ENCODE measurements at places on chromosomes 5 and 9.
A peak's percentile ranks its signal among the peaks of the same experiment; 100 is the strongest.

GRCh38 chr9:97440160-97440559 is 28.3 kb downstream of the TDRD7 start:
- no peak for DNase-seq

- DNase-seq: no peak
Measured at GRCh38 chr9:87054999-87055686, 107.8 kb upstream of the GAS1 start.

DNA sequence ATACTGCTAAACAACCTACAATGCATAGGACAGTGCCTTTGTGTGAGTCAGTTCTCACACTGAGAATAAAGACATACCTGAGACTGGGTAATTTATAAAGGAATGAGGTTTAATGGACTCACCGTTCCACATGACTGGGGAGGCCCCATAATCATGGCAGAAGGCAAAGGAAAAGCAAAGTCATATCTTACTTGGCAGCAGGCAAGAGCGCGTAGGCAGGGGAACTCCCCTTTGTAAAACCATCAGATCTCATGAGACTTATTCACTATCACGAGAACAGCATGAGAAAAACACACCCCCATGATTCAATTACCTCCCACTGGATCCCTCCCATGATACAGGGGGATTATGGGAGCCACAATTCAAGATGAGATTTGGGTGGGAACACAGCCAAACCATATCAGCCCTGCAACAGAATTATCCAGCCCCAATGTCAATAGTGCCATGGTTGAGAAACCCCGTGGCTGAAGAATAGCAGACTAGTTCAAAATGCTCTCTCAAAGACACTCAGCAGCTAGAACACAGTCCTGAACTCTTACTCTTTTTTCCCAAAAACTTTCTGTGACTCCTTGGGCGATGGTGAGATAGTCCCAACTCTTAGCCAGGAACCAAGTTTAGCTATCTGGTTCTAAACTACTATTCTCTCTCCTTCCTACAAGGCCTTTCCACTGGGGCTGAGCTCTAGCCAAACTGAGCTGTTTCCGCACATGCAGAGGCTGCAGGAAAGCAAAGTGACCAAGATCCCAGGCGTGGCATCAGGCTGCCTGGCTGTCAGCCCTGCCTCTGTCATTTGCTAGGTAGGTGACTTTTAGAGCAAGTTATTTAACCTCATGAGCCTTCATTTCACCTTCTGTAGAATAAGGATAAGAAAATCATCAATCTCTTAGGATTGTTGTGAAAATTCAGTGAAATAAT is 21.7 kb downstream of the FAT2 start:
- DNase-seq: no peak

- no peak for DNase-seq
Measured at GRCh38 chr5:91158011-91158410, 225.1 kb downstream of the ARRDC3 start.

GRCh38 chr5:135729321-135729786 is 105.1 kb upstream of the SLC25A48 start:
- DNase-seq: peak; percentile 39

GRCh38 chr5:150286820-150287219 is 2.8 kb downstream of the CAMK2A start:
- peak; percentile 72 for DNase-seq

- peak; percentile 93 for DNase-seq
Measured at GRCh38 chr5:134465816-134466240, 54.1 kb upstream of the CDKN2AIPNL start.

DNA sequence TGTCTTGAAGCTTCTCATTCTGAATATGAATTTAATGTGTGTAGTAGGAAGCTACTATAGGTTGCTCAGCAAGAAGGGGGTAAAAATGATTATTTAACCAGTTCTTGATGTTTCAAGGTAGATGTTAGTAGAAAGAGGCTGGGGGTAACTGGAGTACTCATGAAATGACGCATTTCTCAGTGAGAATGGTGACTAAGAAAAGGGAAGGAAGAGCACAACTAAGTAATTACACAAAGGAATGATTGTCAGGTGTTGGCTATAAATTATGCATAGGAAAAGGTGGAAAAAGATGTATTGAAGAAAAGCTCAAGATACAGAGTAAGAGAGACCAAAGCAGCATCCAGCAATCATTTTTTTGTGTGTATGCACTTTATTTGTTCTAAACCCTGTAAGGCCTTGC is 1.4 kb upstream of the PSIP1 start:
- no peak for DNase-seq

GRCh38 chr5:146003852-146004251 is 67.5 kb downstream of the SH3RF2 start:
- no peak for DNase-seq

- DNase-seq: no peak
Measured at GRCh38 chr5:129358069-129358468, 102.0 kb upstream of the ADAMTS19 start.

DNA sequence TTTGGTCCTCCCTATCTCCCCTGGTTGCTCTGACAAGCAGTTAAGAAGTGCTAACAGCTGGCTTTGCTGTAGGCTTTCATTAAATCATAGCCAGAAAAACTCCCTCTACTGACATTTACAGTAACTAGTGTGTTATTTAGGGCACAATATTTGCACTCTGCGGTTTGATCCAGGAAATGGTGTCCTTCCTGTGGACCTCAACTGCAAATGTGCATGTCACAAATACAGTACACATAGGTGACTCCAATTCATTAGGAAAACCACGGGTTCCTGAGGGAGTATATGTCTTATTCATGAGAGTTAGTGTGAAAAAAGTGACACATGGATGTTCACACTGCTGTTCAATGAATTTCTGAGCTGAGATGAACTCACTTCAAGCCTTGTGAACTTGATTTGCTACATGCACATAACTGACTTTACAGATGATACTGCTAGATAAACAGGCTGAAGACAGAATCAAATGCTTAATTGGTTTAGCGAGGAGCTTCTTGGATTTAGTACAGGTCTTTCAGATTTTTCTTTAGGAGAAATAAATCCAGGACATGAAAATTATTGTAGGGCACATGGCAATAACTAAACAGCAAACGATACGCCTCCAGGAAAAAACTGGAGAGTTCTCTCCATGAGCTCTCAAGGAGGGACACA is 281.5 kb downstream of the EFNA5 start:
- peak; percentile 91 for DNase-seq

GRCh38 chr5:54829676-54830535 is 155.5 kb downstream of the ESM1 start:
- no peak for DNase-seq

DNA sequence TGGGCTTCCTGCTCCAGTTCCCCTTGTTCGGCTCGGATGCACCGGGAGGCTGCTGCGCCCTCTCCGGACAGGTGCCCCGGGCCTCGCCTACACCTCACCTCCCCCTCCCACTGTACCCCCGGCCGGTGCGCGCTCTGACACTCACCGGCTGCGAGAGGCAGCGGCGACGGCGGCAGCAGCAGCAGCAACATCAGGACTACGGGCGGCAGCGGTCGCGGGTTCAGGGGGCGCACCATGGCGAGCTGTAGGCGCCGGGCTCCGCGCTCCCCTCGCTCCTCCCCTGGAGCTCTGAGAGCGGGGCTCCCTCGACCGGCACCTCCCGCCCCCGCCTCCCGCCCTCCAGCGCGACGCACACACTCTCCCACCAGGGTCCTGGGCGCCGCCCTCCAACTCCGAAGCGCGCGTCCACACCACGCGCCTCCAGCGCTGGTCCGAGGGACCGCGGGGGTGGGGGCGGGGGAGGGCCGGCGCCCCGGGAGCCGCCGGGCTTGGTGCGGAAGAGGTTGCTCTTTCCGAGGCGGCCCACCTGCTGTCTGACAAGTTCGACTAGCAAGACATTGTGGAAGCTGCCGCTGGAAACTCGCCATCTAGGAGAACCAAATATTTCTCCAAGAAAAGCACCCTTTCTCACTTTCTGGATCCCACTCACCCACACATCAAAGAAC is at the start of gene GFRA3:
Gene GFRA3 (minus strand): TSS at position 433 of the 665 bp plus-strand sequence. CDS start 197 bp downstream, at position 236.
- no peak for DNase-seq

DNA sequence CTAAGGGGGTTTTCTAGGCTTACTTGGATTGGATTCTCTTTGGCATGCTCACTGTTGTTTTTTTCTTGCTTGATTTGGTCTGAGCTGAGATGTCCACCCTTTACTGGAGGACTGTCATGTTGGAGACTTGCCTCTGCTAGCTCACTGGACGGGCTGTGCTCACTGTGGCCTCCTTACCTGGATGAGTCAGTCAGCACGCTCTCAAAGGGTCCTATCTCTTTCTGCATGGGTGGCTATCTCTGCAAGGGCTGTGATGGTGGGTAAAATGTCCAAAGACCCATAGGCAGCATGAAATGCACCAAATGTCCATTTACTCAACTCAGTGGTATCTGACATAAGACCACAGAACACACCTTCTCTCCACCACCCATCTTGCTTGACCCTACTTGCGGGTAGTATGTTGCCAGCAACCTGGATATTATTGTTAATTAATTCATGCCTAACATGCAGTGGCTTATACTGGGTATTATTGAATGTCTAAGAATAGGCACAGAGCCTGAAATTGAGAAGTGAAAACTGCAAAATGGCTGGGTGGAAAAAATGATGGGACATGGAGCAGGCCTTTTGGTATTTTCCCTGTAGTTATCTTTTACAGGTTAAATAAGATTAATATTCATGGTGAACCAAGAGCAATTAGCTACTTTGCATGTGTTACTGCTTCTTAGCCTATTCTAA is 68.9 kb upstream of the TLE1 start:
- no peak for DNase-seq

DNA sequence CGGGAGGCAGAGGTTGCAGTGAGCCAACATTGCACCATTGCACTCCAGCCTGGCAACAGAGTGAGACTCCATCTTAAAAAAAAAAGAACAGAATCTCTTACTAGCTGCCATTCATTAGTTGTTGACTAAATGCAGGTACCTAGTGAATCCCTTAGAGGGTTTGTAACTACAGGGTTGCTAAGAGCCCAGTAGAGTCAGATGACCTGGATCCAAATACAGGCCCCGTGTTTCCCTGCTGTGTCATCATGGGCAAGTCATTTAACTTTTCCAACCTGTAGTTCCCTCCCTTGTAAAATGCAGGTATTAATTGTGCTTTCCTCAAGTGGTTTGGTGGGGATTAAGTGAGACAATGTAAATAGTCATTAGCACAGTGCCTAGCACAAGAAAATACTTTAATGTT is 32.8 kb downstream of the PLAC8L1 start:
- DNase-seq: no peak

- peak; percentile 55 for DNase-seq
Measured at GRCh38 chr5:154199263-154199662, 8.7 kb downstream of the GALNT10 start.

DNA sequence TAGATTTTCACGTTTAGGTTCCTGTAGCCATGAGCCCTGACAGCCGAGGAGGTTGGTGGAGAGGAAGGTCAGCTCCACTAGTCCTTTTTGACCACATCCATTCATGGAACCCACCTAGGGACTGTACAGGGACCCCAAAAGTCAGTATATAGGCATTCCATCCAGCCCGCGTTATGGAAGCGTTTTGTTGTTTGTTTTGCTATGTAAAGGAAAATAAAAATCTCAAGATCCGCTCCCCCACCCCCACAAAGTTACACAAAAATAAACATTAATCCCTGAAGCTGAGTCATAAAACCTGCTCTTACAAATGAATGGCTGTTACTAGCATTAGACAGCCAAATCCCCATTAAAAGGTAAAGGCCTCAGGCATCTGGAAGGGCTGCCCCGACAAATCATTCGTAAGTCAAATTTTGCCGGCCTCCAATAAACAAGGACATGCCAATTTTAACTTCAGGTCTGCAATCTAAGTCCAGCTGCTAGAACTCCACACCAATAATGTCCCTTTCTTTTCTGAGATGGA is 292.9 kb downstream of the MED10 start:
- DNase-seq: no peak

DNA sequence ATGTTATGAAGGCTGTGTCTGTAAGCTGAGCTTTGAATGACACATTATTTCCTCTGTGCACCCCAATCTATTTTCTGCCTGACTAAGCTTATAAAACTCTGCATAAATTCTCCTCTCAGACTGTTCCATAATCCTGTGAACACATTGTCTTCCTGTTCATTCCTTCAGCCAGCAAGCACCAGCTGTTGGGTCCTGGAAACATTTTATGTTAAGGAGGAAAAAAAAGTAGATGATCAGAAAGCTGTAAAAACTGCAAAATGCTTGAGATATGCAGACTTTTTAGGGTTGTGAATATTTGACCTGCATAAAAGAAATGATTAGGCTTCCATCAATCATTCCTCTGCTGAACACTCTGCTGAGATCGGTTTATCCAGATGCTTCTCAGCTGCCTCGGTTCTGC is 1246.0 kb upstream of the DMAC1 start:
- DNase-seq: no peak

GRCh38 chr9:74521009-74521408 is 23.9 kb downstream of the RORB start:
- DNase-seq: no peak

GRCh38 chr9:112072721-112073638 is 102.1 kb downstream of the SUSD1 start:
- DNase-seq: no peak

DNA sequence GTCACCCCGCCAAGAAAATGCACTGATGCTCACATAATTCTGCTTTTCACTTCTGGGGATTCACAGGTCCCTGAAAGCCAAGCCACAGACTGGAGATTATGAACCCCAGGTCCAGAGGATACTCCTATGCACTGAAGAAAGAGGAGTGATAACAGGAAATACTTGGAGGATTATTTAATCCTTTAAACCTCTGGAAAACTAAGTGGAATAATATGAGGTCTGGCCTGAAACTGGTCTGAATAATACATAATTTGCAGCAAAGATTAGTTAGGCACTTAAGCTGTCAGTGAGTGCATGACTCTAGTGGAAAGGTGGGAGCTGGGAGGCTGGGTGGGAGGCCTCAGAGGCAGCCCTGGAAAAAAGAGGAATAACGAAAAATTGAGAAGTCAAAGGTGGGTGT is 45.7 kb downstream of the MARCHF3 start:
- DNase-seq: no peak

DNA sequence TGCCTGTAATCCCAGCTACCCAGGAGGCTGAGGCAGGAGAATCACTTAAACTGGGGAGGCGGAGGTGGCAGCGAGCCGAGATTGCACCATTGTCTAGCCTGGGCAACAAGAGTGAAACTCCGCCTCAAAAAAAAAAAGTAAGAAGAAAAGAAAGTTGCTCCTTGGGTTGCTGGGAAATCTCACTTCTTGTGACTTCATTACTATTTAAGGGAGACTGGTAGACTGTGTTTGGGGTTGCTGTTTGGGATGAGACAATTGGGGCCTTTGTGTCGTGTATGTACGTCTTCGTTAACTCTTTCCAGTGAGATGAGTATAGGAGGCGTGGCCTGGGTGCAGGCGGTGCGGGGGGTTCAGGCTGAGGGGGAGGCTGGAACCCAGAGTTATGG is 11.6 kb downstream of the NDST1 start:
- DNase-seq: no peak

- DNase-seq: no peak
Measured at GRCh38 chr5:122494109-122494508, 182.1 kb downstream of the SNCAIP start.

GRCh38 chr5:128490761-128491160 is 47.3 kb downstream of the FBN2 start:
- no peak for DNase-seq

GRCh38 chr9:14616188-14616982 is 76.8 kb downstream of the ZDHHC21 start:
- DNase-seq: peak; percentile 61

- no peak for DNase-seq
Measured at GRCh38 chr9:137524161-137524980, 25.8 kb downstream of the PNPLA7 start.
